Activated naive CD4-positive, alpha-beta T cell (primary cell): ENCODE measurements at places on chromosomes 1 and 21.
A peak's percentile ranks its signal among the peaks of the same experiment; 100 is the strongest.

DNA sequence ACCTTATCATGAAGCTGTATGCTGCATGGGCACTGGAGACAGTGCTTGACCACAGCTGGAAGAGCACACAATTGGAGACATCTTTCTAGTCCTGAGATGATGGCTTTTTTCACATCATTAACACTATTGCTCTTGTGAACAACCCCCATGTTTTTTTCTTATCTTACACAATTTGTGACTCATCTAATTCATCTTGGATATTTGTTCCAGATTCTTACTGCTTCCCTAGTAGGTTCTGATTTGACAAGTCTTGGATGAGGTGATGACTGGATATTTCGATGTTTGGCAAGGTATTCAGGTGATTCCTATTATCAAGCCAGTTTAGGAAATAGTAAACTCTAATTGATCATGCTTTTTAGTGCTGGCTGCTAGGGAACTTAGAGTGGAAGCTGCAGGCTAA lies 23.7 kb downstream of the HLX start:
- no peak for DNase-seq

GRCh38 chr1:1099506-1100183 lies 16.2 kb downstream of the C1orf159 start:
- DNase-seq, result no peak

DNA sequence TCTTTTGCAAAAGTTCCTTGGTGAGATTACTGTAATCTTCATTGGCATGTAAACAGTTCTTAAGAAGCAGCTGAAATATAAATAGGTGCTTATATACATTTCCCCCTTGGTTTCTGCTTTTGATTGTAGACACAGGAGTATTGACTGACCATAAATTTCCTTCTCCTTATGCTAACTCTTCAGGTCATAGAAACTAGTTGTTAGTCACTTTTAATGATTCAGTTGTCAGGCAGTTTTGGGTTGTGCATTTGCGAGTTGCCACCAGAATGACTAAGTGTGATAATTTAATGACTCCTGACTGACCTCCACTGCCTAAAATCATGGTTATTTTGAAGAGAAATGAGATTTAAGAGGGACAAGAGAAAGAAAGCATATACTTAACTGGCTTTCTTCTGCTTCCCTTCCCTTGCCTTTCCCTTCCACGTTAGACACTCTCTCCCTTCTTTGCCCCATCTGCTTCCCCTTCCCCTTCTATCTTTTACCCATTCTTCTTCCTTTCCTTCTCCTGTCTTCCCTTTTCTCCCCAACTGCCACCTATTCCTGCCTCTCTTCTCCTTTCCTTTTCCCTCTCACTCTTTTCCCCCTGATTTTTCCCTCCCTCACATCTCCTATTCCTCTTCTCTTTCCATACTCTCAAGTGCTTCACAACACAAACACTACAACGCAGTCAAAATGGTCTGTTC lies 12.3 kb downstream of the ZMPSTE24 start:
- no peak for DNase-seq

- DNase-seq, result no peak
These were observed 330.8 kb downstream of the NPHP4 start for GRCh38 chr1:5661196-5662085.

GRCh38 chr1:116001739-116002487 lies 25.6 kb downstream of the SLC22A15 start:
- DNase-seq, result no peak

DNA sequence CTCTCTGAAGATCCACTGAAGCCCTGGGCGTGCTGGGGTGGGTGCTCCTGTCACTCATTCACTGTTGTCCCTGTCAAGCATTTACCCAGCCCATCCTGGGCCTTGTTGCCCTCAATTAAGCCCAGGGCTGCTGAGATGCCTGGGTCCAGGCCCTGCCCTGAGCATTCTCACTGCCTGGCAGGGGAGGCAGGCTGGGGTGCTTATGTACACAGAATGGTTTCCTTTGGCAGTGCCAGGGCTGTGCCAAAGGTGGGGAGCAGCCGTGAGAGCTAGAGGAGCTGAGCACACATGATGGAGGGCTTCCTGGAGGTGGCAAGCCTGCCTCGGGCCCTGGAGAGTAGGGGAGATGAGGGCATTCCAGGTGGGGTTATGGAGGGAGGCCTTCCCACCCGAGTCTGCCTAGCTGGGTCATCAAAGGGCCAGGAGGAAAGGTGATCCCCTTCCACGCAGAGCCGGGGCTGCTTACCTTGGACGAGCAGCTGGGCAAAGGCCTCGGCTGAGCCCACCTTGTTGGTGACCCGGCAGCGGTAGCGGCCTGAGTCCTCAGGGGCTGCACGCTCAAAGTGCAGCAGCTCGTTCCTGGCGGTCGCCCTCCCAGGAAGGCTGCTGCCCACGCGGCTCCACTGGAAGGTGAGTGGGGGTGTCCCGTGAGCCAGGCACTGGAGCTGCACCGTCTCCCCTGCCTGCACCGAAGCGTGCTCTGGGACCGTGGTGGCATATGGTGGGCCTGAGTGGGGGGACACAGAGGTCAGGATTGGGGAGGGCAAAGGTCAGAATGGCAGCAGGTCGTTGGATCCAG lies 26.5 kb downstream of the LDLRAD2 start:
- no peak for DNase-seq

- DNase-seq, result no peak
These were observed 35.6 kb upstream of the ATP1A1 start for GRCh38 chr1:116337398-116337797.

DNA sequence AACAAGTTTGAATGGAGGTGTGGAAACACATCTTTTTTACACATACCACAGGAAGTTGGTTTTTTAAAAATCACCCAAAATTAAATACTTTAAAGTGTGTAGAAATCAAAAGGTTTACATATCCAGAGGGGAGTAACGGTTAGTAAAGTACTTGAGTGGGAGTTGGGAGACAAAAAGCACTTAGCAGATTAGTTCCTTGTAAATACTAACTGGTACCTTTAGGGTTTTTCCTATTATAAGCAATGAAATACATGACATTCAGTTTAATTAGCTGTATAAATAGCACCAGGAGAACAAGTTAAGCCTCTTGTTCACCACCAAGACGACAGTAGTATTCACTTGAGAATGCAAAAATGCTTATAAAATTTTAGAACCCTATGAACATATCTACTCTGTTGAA lies 23.7 kb upstream of the RAVER2 start:
- no peak for DNase-seq

GRCh38 chr21:29586696-29587095 lies 288.0 kb downstream of the BACH1 start:
- DNase-seq, result no peak

- no peak for DNase-seq
These were observed 18.5 kb upstream of the SAMD11 start for GRCh38 chr1:905071-905749.

DNA sequence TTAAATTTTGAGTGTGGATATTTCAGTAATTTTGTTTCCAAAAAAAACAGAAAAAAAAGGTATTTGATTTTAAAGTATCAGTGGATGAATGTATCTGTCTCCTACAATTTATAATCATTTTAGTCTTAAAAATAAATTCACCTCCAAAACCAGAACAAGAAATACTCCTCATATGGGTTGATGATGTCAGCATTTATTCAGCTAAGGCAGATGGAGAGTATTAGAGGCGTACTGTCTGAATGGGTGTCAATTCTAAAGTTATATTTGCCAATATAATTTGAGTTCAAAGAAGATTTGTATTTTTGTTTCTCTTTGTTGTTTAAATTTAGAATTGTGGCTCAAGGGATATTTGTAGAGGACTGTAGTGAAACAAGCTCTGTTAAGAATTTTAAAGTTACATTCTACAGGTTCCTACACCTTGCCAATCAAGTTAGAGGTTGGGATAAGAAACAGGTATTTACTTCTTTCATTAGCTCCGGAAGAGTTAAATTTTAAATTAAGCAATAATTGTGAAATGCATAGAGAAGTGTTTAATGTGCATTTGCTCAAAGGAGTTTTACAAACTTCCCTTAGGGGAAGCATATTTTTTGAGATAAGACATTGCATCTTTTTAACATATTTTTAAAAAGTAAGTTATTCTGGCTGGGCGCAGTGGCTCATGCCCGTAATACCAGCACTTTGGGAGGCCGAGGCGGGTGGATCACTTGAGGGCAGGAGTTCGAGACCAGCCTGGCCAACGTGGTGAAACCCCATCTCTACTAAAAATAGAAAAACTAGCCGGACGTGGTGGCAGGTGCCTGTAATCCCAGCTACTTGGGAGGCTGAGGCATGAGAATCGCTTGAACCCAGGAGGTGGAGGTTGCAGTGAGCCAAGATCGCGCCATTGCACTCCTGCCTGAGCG lies 1.2 kb downstream of the PLA2G4A start:
- no peak for DNase-seq

- DNase-seq, result no peak
These were observed 58.3 kb upstream of the B3GALNT2 start for GRCh38 chr1:235562589-235562988.

- DNase-seq, result no peak
These were observed 25.7 kb downstream of the WNT4 start for GRCh38 chr1:22117238-22117637.

DNA sequence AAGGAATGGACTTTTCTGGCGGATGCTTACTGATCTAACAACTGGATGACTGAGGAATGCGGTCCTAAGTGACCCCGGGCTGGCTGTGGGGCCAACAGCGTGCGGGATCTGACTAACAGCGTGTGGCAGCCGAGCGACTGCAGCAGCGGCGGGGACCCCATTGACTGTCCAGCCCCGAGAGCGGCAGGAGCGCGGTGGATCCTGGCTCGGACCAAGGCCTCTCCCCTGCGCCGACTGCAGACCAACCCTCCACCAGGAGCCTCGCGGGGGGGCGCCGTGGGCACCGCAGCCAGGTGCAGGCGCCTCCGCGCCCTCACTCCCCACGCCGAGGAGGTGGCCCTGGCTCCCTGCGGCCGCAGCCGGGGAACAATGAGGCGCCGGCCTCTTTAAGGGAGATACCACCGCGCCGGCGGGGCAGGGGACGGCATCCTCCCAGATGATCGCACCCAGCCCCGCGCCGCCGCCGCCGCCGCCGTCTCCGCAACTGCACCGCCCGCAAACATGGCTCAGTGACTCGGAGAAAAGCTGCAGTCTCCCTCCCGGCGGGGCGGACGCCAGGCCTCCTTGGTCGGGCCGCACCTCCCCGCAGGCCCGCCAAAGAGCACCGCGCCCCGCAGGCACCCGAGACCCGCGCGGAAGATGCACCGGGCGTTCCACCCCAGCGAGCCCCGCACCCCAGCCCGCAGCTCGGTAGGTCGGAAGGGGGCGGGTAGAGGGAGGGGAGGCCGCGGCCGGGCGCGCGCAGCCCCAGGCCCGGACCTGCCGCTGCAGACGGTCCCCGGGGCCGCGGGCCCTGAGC lies 694 bp upstream of the PDIK1L start:
- DNase-seq, result peak; percentile 74

DNA sequence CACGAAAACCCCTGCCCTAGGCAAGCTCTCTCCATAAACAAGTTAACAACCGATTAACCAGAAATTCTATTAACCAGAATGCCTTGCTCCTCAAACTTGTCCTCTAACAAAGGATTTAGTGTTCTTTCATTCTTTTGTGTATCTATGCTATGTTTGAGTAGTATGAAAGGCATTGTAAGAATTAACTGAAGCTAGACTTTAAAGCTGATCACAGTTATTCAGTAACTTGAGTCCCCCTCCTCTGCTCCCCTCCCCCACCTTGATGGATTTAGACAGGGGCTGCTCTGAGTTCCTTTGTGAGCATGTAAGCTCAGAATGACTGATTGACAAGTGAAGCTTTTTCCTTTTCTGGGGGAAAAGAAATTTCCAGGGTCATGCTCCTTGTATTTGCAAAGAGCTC lies 257.6 kb downstream of the TTLL7 start:
- DNase-seq, result no peak

DNA sequence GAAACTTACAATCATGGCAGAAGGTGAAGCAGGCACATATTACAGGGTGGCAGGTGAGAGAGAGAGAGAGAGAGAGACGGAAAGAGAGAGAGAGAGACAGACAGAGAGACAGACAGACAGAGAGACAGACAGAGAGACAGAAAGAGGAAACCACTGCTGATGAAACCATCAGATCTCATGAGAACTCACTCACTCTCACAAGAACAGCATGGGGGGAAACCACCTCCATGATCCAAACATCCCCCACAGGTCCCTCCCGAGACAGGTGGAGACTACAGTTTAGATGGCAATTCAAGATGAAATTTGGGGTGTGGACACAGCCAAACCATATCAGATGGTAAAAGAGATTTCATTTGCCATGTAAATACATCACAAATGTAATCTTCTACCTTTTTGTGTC lies 708.1 kb downstream of the MRPL39 start:
- DNase-seq, result no peak

DNA sequence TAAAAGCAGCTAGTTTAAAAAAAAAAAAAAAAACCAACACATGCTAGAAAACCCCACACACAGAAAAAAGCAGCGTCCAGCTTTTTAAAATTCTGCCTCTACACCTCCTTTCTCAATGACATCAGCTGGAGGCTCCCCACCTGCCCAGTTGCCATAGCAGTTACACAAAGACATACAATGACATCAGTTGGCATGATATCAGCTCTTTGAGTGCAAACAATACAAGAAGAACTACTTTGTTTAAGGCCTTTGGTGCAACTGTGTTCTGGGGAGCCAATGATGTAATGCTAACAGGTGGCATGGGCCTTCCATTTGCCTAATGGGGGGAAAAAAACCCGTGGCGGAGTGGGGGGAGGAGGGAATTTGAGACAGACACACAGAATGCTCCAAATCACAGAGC lies 32.9 kb downstream of the DUSP10 start:
- no peak for DNase-seq

DNA sequence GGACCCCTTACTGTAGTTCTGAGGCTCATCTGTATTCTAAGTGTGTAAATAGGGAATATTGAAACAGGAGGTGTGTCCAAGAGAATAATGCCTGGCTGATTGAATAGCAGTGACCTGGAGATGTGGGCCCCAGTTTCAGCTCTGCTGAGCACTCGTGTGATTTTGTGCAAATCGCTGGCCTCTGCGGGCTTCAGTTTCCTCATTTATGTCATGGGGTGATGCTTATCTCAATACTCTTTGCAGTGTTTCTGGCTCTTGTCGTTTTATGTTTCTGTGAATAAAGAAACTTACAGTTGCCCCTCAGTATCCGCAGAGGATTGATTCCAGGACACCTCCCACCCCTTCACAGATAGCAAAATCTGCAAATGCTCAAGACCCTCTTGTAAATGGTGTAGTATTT lies 5.0 kb downstream of the COG2 start:
- no peak for DNase-seq

- no peak for DNase-seq
These were observed 5.7 kb downstream of the DDAH1 start for GRCh38 chr1:85459290-85459689.

DNA sequence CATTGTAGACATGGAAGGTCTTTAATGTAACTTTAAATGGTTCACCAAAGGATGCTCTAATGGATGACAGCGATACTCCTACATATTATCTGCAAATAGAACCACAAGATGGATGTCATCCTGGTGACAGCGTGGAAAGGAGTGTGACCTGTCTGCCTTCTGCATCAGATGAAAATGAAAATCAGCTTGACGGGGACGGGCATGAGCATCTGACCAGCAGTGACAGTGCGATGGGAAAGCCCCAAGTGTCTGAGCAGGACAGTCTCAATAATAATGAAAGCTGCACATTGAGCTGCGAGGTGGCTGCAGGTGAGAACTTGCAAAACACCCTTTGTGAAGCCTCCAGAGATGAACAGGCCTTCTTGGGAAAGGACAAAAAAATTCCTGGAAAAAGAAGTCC lies 25.2 kb downstream of the CNST start:
- DNase-seq, result no peak

GRCh38 chr1:1101503-1101902 lies 14.4 kb downstream of the C1orf159 start:
- DNase-seq, result no peak

- DNase-seq, result no peak
These were observed 54.5 kb downstream of the RNF187 start for GRCh38 chr1:228541725-228542124.
